ENCODE measurements at places on chromosomes 6 and 20.

DNA sequence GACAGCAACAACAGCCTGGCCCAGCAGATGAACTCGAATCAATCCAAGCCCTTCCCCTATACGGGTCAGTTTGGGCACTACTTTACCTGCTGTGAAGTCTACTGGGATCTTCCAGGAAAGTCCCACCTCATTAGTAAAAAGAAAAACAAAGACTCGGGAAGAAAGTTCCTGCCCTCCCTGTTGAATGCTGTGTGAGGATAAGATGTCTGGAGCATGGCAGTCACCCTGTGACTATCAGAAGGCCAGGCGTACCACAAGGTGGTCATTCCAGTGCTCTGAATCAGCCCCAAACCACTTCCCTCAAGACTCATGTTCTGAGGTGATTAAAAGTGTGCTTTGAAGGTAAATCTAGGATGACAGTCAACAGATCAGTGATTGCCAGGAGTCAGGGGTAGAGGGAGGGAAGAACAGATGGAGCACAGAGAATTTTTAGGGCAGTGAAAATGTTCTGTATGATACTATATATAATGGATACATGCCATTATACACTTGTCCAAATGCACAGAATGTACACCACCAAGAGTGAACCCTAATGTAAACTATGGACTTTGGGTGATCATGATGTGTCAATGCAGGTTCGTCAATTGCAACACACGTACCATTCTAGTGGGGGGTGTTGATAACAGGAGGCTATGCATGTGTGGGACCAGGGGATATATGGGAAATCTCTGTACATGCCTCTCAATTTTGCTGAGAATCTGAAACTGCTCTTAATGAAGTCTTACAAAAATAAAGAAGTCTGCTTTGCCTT lies 14.7 kb downstream of the FKBP1A start:
- DNase-seq = peak; percentile 50

DNA sequence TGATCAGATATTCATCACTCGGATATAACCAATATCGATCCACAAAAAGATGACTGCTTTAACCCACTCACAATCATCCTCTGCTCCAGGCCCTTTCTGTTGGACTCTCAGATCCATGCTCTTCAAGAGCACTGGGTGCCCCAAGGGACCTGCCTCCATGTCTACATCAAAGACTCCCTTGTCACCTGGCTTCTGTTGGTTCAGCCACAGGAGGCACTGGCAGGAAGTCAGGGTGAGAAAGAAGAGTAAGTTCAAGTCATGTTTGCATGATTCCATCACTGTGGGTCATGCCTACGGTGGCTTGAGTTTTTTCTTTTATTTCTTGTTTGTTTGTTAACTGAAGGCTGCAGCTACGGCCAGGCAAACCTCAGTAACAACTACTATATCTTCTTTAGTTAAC lies 243.3 kb downstream of the ADGRG6 start:
- no peak for DNase-seq

DNA sequence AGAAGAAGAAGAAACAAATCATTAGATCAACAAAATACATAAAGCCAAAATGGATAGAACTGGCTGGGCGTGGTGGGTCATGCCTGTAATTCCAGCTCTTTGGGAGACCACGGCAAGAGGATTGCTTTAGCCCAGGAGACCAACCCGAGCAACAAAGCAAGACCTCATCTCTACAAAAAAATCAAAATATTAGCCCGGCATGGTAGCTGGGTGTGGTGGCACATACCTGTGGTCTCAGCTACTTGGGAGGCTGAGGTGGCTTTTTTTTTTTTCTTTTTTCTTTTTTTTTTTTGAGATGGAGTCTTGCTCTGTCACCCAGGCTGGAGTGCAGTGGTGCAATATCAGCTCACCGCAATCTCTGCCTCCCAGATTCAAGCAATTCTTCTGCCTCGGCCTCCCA lies 21.5 kb downstream of the NINL start:
- DNase-seq = no peak

DNA sequence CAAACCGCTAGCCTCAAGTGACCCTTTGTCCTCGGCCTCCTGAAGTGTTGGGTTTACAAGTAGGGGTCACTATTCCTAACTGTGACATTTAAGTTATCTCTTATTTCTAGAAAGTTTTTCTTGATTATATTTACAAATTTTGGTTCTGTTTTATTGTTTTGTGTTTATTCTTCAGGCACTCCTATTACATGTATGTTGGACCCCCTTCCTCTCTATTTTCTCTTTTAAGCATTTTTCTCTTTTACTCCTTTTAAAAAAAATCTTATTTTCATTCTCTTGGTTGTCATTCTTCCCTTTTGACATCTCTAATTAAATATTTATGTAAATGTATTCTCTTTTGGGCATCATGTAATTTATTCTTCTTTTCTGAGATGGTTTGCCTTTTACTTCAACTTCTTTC lies 50.4 kb upstream of the MAP3K7 start:
- DNase-seq = no peak

- DNase-seq = peak; percentile 64
These were observed 184.7 kb downstream of the HDGFL1 start for GRCh38 chr6:22754061-22754460.

- no peak for DNase-seq
These were observed 217.3 kb downstream of the ARID1B start for GRCh38 chr6:156994215-156995076.
